ENCODE measurements at places on chromosomes 2 and 18. TPM values are rescaled to one million over a fixed set of nuclear protein-coding genes. Genes with fewer than 3 reads are reported as not detected.

GORASP2 gene
- 18.2 TPM for total RNA-seq

- H3K36me3 ChIP-seq, result no peaks in the 10 kb centered on the region
- no peaks in the 10 kb centered on the region for H3K4me1 ChIP-seq
- no peak for DNase-seq
- no peak overlapping the region for H3K27ac ChIP-seq
- no peak overlapping the region for H3K4me3 ChIP-seq
- H3K27me3 ChIP-seq, result no peaks in the 10 kb centered on the region
Observed at GRCh38 chr2:98656800-98657199, 48.4 kb downstream of the UNC50 start.

DNA sequence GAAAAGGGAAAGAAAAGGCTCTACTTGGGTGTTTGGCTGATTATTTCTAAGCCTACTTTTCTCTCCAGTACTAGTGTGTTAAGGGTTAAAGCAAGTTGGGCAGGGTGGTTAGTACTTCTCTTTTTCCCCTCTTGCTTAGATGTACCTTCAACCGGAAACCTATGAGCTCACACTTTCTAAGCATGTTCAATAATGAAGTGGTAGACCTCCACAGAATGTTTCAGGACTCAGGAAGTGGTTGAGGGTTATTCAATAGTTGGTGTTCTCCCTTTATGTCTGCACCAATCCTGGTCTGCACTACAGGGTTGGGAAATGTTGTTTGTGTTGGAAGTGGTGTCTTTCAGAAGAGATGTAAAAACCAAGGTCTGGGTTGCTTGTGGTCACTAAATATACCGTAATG is 137.1 kb downstream of the ZEB2 start:
- H3K27me3 ChIP-seq, result no peaks in the 10 kb centered on the region
- no peak overlapping the region for H3K4me3 ChIP-seq
- no peaks in the 10 kb centered on the region for H3K36me3 ChIP-seq
- no peaks in the 10 kb centered on the region for H3K4me1 ChIP-seq

DNA sequence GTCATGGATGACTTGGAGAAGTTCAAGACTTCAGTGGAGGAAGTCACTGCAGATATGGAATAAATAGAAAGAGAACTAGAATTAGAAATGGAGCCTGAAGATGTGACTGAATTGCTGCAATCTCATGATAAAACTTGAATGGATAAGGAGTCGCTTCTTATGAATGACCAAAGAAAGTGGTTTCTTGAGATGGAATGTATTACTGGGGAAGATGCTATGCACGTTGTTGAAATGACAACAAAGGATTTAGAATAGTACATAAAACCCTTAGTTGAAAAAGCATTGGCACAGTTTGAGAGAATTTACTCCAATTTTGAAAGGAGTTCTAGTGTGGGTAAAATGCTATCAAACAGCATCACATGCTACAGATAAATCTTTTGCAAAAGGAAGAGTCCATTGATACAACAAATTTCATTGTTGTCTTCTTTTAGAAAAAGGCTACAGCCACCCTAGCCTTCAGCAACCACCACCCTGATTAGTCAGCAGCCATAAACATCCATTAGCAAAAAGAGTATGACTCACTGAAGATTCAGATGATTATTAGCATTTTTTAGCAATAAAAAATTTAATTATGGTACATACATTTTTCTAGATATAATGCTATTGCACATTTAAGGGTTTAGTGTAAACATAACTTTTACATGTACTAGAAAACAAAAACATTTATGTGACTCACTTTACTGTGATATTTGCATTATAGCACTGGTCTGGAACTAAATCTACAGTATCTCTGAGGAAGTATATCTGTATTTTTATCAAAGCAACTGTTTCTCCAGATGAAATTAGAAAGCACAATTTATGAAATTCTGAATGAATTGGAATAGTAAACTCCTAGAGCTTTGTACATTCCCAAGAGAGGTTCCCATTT is 110.5 kb upstream of the TACR1 start:
- no peak overlapping the region for H3K27ac ChIP-seq
- no peaks in the 10 kb centered on the region for H3K4me1 ChIP-seq
- H3K36me3 ChIP-seq, result no peaks in the 10 kb centered on the region
- no peak for DNase-seq
- no peak overlapping the region for H3K4me3 ChIP-seq

DNA sequence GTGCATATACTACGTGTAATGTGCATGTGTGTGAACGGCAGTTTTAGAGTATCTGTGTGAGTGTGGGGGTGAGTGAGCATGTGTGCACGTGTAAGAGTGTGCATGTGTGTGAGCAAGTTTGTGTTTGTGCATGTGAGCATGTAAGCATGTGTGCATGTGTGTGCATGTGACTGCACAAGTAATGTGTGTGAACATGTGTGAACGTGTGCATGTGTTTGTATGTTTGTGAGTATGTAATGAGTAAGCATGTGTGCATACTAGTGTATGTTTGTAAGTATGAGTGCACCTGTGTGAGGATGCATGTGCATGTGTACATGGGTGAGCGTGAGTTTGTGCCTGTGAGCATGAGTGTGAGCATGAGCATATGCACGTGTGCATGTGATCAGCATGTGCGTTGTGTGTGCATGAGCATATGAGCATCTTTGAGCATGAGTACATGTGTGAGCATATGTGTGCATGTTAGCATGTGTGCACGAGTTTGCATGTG is 90.7 kb downstream of the ZNF516 start:
- H3K27me3 ChIP-seq, result no peaks in the 10 kb centered on the region
- no peaks in the 10 kb centered on the region for H3K36me3 ChIP-seq
- DNase-seq, result no peak
- peaks cover 70% of the 10 kb centered on the region for H3K4me1 ChIP-seq
- no peak overlapping the region for H3K27ac ChIP-seq

GRCh38 chr18:11470941-11471340 is 138.5 kb upstream of the SLC35G4 start:
- H3K36me3 ChIP-seq, result no peaks in the 10 kb centered on the region
- no peak overlapping the region for H3K4me3 ChIP-seq
- H3K27me3 ChIP-seq, result no peaks in the 10 kb centered on the region
- no peaks in the 10 kb centered on the region for H3K4me1 ChIP-seq

DNA sequence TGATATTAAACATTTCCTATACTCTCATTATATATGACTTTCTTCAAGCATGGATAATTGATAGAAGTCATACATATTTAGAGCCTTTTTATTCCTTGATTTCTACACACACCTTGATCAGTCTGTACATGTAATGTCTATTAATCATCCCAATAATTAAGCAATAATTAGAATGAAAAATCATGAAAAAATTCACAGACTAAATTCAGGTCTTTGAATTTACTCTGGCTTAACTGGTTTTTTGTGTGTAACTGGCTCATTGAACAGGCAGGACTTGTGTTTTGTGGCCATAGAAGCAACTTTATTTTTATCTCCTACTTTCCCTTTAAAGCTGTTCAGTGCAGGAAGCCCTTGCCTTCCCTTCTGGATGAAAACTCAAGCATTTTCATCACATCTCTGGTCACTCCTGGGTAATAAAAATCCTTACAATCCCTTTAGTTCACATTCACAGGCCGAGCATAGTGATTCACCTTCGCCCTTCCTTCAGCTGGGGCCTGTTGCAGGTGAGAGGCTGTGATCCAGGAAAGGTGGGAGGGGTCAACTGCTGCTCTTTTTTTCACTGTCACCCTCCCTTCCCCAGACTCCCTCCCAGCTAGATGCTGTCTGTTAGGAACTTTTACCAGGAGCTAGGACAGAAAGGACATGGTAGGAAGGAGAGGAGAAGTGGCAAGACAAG is 58.0 kb upstream of the ITSN2 start:
- no peaks in the 10 kb centered on the region for H3K36me3 ChIP-seq
- H3K27me3 ChIP-seq, result no peaks in the 10 kb centered on the region
- no peaks in the 10 kb centered on the region for H3K4me1 ChIP-seq
- no peak overlapping the region for H3K27ac ChIP-seq
- DNase-seq, result no peak

- H3K36me3 ChIP-seq, result no peaks in the 10 kb centered on the region
- no peaks in the 10 kb centered on the region for H3K27me3 ChIP-seq
- H3K4me3 ChIP-seq, result no peak overlapping the region
- no peak overlapping the region for H3K27ac ChIP-seq
- H3K4me1 ChIP-seq, result no peaks in the 10 kb centered on the region
- DNase-seq, result no peak
Observed at GRCh38 chr2:76870581-76870980, 651.6 kb downstream of the LRRTM4 start.
